ENCODE measurements at places on chromosomes 2 and 18. TPM values are rescaled to one million over a fixed set of nuclear protein-coding genes. Genes with fewer than 3 reads are reported as not detected.

Gene HSBP1L1
- total RNA-seq = 12.9 TPM

Gene ZNF385B
- total RNA-seq = 0.18 TPM

Gene TFCP2L1
- total RNA-seq = 6.2 TPM

Gene STON1
- 0.38 TPM for total RNA-seq

Gene LOXHD1
- total RNA-seq = not detected

Gene MAIP1
- 38.0 TPM for total RNA-seq

Gene OR6B2
- total RNA-seq = not detected

Gene DAW1
- total RNA-seq = 2.4 TPM

Gene KLHL30
- 0.17 TPM for total RNA-seq

Gene CLEC4F
- total RNA-seq = not detected

Gene G6PC2
- total RNA-seq = not detected

Gene EVX2
- not detected for total RNA-seq

Gene OTX1
- total RNA-seq = 1.8 TPM

Gene SLC11A1
- 0.20 TPM for total RNA-seq

Gene TLX2
- 0.36 TPM for total RNA-seq

Gene NIFK
- 82.2 TPM for total RNA-seq

Gene POTEC
- total RNA-seq = not detected

Gene NT5C1B
- total RNA-seq = not detected

Gene ASB18
- 0.03 TPM for total RNA-seq

Gene BCL11A
- 0.10 TPM for total RNA-seq

Gene KIAA1328
- 1.4 TPM for total RNA-seq

Gene CD8B2
- total RNA-seq = not detected

Gene ITM2C
- 74.1 TPM for total RNA-seq

Gene RAD51AP2
- not detected for total RNA-seq

Gene CELF4
- total RNA-seq = not detected

Measured in A549 treated with GW870086 at 1 μM for 4 hours (cell line).